Right ventricle myocardium inferior (tissue), 1 donor: ENCODE measurements at places on chromosomes 5 and 9.
A peak's percentile ranks its signal among the peaks of the same experiment; 100 is the strongest.

- peak; percentile 17 for DNase-seq
These were observed 29.6 kb downstream of the IL9 start for GRCh38 chr5:135866016-135866415.

DNA sequence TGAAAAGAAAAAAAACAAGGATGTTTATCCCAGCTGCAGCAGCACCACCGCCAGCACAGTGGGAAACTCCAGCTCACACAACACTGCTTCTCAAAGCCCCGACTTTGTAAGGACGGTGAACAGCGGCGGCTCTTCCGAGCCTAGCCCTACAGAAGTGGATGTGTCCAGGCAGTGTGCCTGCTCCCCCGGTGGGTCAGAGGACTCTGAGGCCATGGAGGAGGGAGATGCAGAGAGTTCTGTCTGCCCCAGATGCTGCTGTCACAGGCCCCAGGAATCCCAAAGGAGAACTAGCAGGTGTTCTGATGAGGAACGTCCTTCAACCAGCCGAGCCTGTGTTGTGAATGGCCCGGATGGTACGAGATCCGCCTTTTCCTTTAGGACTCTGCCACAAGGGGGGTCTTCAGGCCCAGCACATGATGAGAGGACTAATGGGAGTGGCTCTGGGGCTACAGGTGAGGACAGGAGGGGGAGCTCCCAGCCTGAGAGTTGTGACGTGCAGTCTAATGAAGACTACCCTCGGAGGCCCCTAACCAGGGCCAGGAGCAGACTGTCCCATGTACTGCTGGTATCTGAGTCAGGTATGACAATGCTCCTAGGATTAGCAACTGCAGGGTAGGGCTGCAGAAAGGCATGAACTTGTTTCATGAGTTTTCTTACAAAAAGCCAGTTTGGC, 43.7 kb downstream of the FBXO38 start:
- no peak for DNase-seq

- DNase-seq: no peak
These were observed 44.5 kb upstream of the STK32A start for GRCh38 chr5:147190331-147190730.

DNA sequence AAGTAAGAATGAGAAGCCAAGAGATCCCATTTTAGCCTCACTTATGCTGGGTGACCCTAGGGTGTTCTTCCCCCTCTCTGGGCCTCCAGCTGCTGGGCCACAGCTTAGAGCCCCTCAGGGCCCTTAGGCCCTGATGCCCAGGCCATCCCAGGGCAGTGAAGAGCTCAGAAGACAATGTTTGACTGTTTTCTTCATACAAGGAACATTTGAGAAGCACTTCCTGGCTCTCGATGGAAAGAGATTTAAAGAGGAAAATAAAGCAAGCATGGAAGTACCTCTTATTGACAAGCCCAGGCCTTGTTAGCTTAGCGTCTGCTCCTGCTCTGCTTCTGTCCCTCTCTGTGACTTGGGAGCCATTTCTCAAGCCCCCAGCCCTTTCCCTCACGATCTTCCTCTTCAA, 165.9 kb upstream of the SMIM23 start:
- DNase-seq: no peak

DNA sequence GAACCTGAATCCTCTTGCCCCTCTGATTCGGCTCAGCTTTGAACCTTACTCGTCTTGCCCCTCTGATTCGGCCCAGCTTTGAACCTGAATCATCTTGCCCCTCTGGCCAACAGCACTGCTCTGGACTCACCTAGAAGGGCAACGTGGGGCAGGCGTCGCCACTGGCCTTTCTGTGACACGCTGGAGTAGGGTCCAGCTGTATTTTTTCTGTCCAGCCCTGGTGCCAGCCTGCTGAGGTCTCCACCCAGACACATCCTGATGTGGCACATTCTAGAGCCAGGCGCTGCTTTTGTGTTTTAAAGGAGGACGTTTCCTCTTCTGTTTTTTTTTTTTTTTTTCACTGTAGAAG, 15.2 kb upstream of the CPEB4 start:
- no peak for DNase-seq

DNA sequence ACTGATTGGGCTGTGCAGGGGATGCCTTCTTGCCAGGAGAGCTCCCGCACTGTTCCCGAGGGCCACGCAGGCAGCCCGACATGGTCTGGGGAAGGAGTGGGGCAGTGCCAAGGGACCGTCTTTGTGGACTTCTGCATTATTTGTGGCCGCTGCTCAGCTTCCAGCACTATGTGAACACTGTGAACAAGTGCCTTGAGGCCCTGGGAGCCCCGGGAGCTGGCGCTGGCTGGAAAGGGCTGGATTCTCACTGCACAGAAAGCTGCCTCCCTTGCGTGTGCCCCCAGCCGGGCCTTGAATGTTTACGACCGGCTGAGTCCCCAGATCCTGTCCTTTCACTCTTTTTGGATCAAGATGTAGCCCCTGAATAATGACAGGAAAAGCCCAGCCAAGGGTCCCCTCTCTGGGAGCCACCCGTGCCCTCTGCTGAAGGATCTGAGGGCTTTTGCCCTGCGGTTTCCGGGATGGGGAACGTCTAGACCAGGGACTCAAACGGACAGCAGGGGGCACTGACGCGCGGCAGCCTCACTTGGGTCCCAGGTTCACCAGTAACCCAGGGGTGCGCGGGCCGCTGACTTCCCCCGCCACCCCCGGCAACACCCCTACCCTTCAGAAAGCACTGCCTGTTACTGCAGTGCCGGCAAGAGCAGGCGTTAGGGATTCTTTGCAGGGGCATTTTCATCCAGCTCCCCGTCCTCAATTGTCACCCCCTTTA, 98.9 kb upstream of the FCN2 start:
- DNase-seq: no peak

GRCh38 chr9:77040340-77040739, 20.9 kb downstream of the FOXB2 start:
- DNase-seq: no peak

GRCh38 chr5:82277613-82277986, 554 bp downstream of the RPS23 start:
- no peak for DNase-seq
